ENCODE measurements at places on chromosomes 11 and 22.

GRCh38 chr11:78857688-78858087, 283.0 kb upstream of the NARS2 start:
- DNase-seq = no peak

DNA sequence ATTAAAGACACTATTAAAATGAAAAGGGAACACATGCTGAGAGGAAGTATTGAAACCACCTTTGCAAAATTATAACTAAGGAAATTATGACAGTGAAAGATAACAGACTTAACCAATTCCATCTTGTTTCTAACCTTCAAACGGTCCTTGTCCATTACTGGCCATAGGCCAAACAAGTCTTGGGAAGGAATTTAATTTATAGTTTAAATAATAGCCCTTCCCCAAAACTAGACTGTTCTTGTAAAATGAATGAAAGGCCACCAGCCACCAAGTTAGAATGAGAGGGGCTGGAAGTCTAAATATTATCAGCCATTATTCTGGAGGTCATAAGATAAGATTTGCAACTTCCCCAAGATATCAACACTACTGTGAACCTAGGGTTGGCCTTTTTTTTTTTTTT, 1.8 kb upstream of the TALDO1 start:
- DNase-seq = no peak

- no peak for DNase-seq
Observed at GRCh38 chr11:61844909-61845565, 16.9 kb downstream of the FADS2 start.

DNA sequence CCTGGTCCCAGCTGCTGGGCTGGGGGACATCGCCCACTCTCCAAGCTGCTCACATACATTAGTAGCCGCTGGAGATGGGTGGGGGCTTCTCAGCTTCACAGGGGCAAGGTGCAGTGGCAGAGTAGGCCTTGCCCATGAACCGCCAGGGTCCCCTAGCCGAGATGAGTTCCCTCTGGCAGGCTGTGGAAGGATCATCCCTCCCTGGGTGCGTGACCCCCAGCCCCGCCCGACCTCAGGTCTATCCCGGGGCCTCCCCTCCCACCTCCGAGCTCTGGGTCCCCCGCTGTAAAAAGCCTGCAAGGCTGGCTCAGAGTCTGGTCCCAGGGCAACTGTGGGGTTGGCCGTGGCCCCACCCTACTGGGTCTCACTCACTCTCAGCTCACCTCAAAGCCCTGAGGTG, 15.3 kb upstream of the TPCN2 start:
- DNase-seq = no peak

DNA sequence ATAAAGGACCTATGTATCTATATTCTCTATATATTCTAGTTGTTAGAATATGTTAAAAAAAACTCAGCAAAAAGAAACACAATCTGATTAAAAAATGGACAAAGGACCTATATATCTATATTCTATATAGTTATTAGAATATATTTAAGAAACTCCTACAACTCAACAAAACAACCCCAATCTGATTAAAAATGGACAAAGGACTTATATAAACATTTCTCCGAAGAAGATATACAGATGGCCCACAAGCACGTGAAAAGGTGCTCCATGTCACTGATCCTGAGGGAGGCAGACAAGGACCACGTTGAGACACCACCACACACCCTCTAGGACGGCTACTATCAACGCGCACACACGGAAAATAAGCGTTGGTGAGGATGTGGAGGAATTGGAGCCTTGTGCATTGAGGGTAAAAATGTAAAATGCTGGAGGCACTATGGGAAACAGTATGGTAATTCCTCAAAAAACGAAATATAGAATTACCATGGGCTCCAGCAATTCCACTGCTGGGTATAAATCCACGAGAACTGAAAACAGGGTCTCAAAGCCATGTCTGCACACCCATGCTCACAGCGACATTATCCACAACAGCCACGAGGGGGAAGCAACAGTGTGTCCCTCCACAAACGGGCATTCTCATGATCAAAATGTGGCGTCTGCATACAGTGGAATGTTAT, 22.7 kb downstream of the YPEL1 start:
- DNase-seq = peak; percentile 82

DNA sequence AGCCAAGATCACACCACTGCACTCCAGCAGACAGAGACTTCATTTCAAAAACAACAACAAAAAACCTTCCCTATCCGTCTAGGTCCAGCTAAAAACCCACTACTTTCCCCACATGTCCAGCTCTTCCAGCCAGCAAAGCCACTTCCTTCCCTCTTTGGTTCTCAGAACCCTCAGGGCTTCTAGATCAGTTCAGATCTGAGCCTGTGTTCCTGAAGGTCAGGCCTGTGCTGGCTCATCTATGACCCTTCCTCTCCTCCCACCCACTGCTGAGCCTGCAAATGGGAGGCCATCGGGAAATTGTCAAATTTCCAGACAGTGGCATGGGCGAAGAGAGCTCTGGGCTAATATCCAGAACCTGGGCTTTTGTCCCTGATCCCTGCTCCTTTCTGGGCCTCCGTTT, 37.8 kb downstream of the SLCO2B1 start:
- DNase-seq = no peak

GRCh38 chr11:68812526-68812925, 29.2 kb downstream of the CPT1A start:
- DNase-seq = no peak

DNA sequence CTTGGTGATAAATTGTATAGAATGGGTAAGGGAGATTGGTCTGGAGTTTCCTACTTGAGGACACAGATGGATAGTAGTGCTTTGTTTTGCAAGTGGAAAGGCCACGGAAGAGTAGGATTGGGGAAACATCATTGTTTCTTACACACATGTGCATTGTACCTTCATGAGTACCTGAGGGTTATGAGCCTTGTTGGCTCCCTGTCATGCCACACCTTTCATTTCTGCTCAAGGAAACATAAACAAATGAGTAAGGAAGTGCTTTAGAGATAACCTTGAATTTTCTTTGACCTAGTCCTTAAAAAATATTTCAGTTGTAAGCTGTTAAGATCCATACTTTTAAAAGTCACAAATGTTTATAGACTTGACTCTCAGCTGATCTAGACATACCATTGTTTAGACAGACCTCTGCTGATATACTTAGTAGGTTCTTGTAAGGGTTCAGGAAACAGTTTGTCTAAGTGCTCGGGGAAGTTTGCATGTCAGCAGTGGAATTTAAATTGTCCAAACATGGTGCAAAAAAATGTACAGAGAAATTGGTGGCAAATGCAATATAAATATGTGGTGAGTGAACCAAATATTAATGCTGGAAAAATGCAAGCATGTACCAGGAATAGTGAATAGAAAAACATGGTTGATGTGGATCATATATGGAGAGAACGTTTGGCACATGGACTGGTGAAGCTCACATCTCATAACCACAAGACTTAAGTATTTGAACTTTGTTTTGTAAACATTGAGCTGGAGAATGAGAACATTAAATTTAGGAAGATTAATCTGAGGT, 40.9 kb downstream of the GAS2 start:
- DNase-seq = no peak

DNA sequence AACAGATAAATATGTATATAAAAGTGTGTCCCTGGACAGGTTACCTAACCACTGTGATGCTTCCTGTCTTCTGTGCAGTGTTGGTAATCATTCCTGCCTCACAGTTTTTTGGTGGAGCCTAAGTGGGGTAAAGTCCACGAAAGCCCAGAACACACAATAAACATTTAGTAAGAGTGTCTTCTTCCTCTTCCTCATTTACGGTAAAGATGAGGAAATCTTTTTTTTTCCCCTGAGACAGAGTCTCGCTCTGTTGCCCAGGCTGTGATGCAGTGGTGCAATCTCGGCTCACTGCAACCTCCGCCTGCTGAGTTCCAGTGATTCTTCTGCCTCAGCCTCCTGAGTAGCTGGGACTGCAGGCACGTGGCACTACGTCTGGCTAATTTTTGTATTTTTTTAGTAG, 117.1 kb downstream of the LDLRAD3 start:
- DNase-seq = no peak

- DNase-seq = no peak
Observed at GRCh38 chr11:13841393-13841792, 121.1 kb upstream of the SPON1 start.

- DNase-seq = peak; percentile 80
Observed at GRCh38 chr11:122440811-122441665, 214.5 kb upstream of the UBASH3B start.

GRCh38 chr11:108500721-108501120, 2.5 kb upstream of the POGLUT3 start:
- no peak for DNase-seq

GRCh38 chr11:39541945-39542351, 1917.5 kb downstream of the LRRC4C start:
- no peak for DNase-seq

GRCh38 chr11:61820174-61820573, 3.4 kb upstream of the FADS1 start:
- no peak for DNase-seq

GRCh38 chr11:11464555-11464954, 111.5 kb upstream of the CSNK2A3 start:
- no peak for DNase-seq

DNA sequence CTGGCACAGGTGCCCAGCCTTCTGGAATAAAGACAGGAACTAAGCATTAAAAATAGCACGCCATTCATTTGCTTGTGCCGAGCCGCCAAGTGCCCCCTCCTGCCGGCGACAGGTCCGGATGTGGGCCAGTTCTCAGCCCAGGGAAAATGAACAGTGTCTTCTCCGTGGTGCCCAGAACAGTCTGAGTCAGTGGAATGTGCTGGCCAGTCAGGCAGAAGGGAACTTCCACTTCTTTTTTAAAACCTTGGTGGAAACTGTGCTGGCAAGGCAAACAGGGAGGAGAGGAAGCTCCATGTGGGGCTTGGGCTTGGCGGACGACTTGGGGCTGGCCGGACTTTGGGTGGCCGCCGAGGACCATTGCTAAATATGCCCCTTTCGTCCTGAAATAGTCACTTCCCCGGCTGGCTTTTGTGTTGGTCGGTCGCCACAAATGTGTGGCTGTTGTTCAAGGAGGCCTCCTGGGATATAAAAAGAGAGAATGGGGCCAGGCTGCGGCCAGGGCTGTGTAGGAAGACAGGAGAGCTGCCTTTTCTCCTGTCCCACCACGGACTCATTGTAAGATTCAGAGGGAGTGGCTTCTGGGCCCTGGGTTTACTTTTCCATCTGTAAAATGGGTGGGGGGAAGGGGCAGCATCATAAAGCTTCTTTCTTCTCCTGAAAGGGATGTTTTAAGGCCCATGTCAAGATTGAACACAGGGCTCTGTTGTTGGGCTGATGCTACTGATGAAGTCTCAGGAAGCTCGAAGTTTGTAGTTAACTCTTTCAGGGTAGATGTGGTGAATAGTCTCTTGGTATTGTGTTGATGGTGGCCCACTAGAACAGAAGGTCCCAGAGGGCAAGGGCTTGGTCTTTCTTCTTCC, 101.0 kb downstream of the PTPRJ start:
- no peak for DNase-seq

- no peak for DNase-seq
Observed at GRCh38 chr22:29658176-29658575, 54.7 kb downstream of the NF2 start.

GRCh38 chr11:72940417-72940816, 126.2 kb downstream of the ATG16L2 start:
- DNase-seq = no peak

GRCh38 chr11:95092549-95093324, 3.1 kb downstream of the ENDOD1 start:
- no peak for DNase-seq

- no peak for DNase-seq
Observed at GRCh38 chr11:77842441-77843121, 21.6 kb downstream of the AAMDC start.

DNA sequence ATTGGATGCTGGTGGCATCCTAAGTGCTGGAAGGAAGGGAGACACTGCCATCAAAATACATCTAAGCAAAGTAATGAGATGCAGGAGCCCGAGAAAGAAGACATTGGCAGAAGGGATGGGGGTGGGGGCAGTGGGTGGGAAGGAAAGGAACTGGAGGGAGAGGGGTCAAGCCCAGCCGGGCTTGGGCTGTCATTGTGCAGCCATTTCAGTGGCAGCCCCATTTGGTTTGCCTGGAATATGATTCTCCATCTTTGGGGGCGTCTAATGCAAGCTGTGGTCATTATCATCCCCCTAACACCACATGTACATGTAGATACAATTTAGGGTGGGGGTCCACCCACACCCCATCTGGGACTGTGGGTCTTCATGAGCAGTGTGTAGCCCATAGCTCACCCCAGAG, 13.9 kb upstream of the ACCSL start:
- DNase-seq = no peak

- DNase-seq = peak; percentile 56
Observed at GRCh38 chr11:47565340-47566148, at the start of gene PTPMT1. PTPMT1 (plus strand) TSS chr11:47565599; CDS start chr11:47565623, 24 bp downstream.

DNA sequence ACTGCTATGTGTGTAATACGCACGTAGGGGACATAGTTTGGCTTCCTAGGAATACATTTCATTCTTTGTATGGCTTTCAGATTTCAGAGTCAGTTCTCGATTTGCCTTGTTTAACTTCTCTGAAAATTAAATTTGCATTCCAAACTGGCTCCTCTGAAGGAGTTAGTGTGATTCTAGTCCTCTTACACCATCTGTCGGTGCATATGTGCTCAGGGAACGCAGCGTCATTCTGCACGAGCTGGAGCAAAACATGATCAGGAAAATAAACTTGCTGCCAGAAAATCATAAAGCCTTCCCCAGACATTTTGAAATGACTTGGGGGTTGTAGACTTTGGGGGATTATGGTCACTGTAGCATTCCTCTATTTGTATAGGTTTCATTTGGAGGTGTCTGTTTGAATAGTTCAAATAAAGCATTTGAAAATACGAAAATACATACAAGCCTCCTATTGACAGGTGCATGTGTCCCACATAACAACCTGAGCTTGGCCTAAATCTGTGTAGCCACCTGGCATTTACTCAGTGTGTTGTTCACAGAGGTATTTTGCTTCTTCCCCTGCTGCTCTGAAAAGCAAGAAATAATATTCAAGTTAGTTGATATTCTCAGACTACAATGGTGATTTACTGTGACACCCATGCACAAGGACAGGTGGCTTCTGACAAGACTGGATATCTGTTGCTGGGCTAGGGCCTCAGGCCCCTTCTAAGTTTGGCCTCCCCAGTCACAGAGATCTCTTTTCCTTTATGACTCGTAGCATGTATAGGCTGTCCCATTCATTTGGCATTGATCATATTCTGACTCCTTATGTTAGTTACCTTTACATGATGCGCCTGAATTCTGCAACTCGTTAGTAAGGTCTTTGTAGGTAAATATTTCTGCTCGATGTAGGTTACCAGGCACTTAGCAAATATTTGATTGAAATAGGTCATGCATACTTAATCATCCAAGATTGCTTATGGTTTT, 81.6 kb upstream of the SORL1-AS1 start:
- DNase-seq = peak; percentile 85

- DNase-seq = no peak
Observed at GRCh38 chr11:35432464-35432863, 13.1 kb upstream of the SLC1A2 start.

- peak; percentile 69 for DNase-seq
Observed at GRCh38 chr11:114280696-114281095, 15.5 kb upstream of the NNMT start.

DNA sequence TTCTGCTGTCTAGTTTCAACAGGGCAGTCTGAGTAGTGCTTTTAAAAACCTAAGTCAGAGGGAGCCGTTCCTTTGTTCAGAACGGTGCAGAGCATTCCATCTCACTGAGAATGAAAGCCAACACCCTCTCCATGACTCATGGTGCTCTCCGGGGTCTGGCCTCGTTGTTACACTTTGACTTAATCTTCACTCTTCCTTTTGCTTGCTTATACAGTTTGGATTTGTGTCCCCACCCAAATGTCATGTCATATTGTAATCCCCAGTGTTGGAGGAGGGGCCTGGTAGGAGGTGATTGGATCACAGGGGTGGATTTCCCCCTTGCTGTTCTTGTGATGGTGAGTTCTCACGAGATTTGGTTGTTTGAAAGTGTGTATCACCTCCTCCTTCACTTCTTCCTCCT, 292.2 kb downstream of the ST3GAL4 start:
- DNase-seq = no peak
